ENCODE measurements at places on chromosomes 7 and 10.
A peak's percentile ranks its signal among the peaks of the same experiment; 100 is the strongest.

- ATAC-seq = no peak
These were observed 17.2 kb upstream of the SYPL1 start for GRCh38 chr7:106129291-106129690.

DNA sequence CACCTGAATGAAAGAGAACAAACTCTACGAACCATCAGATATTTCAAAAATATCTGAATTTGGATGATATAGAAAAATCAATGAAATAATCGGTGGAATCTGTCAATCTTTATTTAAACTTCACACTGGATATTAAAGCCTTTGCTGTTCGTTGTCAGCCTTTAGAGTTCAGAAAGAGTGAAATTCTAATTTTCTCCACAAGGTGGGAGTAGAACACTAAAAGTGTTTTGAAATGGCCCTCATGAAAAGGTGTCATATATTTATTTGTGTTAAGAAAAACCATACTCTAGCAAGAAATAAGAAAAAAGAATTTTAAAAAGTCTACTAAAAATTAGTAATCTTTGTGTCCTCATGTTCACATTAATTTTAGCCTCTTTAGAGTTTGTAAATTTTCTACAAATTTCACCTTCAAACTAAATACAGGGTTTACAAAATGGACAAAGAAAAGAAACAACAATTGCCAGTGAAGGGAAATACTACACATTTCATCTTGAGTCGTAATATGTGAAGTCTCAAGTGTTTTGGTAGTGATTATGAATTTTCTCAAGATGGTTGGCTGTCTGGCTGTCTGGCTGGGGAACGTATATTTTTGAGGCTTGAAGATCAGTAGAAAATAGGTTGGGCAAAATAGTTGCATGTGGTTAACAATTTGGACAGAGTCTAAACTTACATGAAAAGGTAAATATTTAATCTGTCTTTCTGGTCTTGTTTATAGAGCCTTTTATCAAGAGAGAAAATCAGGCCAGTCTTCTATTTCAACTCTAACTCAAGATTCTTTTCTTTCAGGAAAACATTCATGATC is 43.7 kb downstream of the DNAJB9 start:
- peak; percentile 85 for ATAC-seq

- ATAC-seq = peak; percentile 75
These were observed 61.1 kb upstream of the NPSR1 start for GRCh38 chr7:34596887-34597286.

- no peak for ATAC-seq
These were observed 42.0 kb downstream of the ABCA13 start for GRCh38 chr7:48213226-48213625.

- ATAC-seq = no peak
These were observed 105.0 kb downstream of the ZNF248 start for GRCh38 chr10:37752334-37752875.

GRCh38 chr10:114874827-114875411 is 53.3 kb downstream of the FHIP2A start:
- ATAC-seq = peak; percentile 18

GRCh38 chr10:96703358-96703757 is 17.0 kb downstream of the PIK3AP1 start:
- no peak for ATAC-seq

DNA sequence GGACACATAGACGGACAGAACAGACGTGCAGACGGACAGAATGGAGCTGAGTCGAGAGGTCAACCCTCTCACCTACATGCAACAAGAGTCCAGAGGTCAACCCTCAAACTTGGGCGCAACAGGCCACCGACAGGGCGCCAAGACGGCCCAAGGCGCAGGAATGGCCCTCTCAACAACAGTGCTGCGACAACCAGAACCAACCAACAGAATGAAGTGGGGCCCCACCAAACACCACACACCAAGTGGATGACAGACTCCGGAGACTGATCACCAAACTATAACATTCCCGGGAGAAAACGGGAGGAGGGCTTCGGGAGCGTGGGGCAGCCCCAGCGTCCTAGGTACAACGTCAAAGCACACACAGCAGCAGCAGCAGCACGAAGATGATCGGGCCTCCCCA is 13.4 kb downstream of the INTS1 start:
- ATAC-seq = no peak

GRCh38 chr7:74380720-74381119 is 73.0 kb upstream of the GTF2IRD1 start:
- ATAC-seq = no peak

DNA sequence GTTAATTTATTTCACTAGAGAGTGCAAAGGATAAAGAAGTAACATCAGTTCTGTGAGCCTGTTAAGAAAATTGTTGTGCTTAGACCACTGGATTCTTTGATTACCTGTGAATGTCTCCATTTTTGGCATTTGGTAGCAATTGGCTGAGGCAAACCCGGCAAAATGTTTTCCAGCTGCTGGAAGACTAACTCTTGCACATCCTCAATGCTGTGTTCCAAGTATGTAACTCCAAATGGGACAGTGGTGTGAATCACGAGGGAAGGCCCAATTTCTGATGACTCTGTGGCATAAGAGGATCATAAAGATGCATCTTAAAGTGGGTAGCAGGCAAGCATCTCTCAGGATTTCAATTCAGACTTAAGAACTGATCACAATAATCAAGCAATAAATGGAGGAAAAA is 268.8 kb downstream of the RNLS start:
- ATAC-seq = no peak

- no peak for ATAC-seq
These were observed 33.8 kb upstream of the ELMO1 start for GRCh38 chr7:37482505-37482904.

GRCh38 chr10:75926763-75927162 is 495.3 kb downstream of the LRMDA start:
- ATAC-seq = no peak

DNA sequence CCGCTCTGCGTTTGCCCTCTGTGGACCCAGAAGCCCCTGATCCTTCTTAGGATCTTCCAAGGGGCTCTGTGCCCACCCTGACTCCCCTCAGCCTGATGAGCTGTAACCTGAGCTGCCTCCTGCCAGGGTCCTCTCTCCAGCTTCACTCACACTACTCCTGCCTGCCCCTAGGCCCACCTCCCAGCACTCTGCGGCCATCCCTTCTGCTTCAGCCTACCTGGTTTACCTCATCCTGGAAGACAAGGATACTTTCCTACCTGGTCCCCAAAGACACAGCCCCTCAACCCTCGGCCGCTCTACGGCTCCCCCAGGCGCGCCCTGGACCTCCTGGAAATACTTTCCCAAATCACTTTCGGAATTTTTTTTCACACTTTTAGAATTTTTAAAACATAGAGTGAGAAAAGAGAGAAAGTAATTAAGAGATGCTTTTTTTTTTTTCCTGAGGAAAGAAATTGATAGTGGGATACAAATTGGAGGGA is 6.4 kb upstream of the ZNF862 start:
- no peak for ATAC-seq

- peak; percentile 20 for ATAC-seq
These were observed 52.6 kb downstream of the TRRAP start for GRCh38 chr7:98930921-98931320.

- no peak for ATAC-seq
These were observed 152.4 kb downstream of the DGKI start for GRCh38 chr7:137694405-137694804.

DNA sequence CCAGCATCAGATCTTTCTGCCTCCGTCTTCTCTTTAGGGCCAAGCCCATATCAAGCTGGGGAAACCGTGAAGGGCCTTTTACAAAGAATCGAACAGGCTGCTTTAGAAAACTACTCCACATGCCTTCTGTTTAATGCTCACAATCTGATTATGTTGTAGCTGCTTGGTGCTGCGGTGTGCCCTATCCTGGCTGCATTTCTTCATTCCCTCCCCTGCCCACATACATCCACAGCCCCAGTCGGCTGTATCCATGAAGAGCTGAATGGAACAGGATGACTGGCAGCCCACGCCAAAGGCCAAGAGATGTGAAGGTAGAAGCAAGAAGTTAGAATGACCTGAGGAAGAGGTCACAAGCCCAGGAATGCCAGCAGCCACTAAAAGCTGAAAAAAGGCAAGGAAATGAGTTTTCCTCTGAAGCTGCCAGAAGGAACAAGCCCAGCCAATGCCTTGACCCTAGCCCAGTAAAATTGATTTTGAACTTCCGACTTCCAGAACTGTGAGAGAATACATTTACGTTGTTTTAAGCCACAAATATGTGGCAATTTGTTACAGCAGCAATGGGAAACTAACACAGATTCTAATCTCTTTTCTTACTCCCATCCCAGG is 22.2 kb downstream of the TAS2R41 start:
- peak; percentile 46 for ATAC-seq

DNA sequence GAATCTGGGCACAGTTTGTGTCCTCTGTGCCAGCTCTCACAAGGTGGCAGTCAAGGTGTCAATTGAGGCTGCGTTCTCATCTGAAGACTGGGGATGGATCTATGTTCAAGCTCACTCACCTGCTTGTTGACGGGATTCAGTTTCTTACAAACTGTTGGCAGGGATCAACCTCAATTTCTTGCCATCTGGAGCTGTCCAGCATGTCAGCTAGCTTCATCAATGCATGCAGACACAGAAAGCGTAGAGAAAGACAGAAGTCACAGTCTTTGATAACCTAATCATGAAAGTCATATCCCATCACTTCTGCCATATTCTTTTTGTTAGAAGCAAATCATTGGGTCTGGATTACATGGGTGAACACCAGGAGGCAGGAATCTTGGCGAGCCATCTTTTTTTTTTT is 32.0 kb upstream of the WAPL start:
- ATAC-seq = no peak

- no peak for ATAC-seq
These were observed 74.8 kb downstream of the PARD3 start for GRCh38 chr10:34740321-34740720.

DNA sequence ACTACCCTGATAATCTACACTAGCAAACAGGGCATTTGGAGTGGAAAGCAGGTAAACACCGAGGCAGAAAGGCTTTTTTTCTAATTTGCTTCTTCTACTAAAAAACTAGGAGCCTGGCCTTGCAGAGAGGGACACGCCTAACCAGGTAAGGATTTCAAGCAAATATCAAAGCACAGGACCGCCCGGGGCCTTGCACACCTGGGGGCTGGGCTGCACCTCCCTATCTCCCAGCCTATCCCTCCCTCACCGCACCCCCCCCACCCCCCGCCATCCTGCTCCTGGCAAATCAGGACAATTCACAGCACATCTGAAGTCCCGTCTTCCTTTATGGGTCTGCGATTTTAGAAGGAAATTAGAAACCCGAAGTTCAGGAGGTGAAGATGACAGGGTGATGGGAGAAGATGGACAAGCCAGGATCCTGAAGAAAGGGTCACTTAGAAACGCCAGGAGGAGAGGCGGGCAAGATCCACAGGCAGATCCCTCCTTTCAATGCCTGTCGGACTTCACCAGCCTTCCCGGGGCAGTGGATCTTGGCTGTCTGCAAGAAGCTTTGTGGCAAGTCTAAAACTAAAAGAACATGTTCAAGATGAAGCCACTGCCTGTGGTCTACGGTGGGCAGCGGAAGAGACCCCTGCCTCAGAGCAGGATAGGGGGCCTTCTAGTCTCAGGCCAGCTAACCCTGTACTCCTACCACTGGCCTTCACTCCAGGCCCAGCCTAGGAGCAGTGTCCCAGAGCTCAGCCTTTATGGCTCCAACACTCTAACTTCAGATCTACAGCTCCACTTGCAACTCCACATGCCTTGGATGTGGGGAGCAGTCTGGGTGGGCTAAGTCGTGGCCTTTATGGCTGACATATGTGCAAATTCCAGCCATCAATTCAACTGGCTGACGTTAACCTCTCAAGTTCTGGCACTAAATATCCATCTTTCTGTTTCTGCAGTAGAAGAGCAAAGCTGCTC is 43.9 kb downstream of the TNS3 start:
- peak; percentile 18 for ATAC-seq

DNA sequence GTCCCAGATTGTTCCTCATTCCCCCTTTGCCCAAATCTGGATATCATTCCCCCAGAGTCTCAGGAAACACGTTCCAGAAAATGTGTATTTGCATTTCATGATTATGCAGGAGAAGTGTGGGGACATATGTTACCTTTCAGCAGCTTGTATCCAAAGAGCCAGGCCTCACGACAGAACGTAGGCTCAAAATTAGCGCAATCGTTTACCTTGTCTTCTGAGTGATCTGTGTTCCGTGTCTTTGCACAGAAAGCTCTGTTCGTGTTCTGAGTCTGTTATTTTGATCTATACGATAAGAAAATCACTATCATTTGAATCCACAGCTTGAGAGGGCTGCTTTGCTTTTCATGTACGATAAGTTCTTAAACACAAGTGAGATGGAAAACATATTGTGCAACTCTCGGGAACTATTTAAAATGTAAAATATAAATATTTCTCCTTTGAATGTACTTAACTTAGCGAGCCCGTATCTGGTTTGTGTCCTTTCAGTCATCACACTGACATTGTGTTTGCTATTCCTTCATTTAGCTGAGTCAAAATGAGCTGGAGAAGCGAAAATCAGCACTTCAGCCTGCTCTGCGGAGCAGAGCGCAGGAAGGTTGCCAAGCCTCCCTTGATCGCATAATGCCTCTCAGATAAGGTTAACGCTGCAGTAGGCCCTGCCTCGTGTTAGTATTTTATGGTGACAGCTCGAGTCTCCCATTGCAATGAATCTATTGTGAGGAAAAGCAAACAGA is 80.2 kb upstream of the CACNB2 start:
- ATAC-seq = no peak

GRCh38 chr10:95533590-95533989 is 27.6 kb downstream of the SORBS1 start:
- ATAC-seq = no peak

- ATAC-seq = no peak
These were observed 99.8 kb downstream of the EPDR1 start for GRCh38 chr7:38020121-38020785.

DNA sequence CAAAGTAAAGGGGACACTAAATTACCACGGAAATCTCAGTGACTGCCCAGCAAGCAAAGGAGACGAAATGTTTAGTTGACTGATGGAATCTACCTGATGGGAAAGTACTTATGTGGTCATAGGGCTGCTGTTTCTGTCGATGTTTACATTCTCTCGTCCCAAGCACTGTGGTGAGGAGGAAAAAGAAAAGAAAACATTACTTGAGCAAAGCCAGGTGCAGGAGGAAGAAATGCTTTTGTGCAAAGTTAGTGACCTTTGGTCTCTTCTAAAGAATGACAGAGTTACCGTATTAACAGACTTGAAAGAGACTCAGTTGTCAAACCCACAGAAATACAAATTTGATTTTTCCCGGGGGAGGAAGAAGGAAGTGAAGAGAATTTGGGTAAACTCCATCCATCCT is 43.3 kb upstream of the FMC1 start:
- no peak for ATAC-seq

DNA sequence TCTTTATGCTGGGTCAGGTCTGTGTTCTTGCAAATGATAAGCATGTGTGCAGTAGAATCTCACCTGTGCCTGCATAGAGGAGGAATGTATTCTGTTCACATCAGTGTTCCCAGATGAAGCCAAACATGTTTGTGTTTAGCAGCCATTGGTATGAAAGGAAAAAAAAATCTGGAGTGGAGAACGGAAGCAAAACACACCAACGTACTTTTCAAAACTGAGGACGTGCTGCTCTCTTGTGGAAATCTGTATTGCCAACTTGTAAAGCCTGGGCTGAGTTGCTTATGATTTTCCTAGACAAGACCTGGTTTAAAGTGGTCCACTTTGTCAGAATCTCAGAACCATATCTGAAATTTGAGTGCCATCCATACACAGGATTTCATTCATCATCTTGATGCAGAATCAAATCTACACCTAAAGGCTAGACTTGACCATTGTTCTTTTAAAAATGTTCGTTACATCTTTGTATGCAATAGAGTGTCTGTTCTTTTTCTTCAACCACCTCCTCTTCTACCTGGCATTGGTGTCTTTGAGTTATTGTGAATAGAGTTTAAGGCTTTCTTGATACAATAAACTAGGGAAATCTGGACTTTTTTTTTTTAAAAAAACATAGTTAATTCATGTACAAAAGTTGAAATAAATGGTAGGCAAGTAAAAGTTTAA is 367.7 kb downstream of the PHF14 start:
- ATAC-seq = peak; percentile 68

GRCh38 chr7:48628793-48629349 is 295.5 kb upstream of the CDC14C start:
- ATAC-seq = no peak
